Activated CD8-positive, alpha-beta memory T cell treated with anti-CD3 and anti-CD28 coated beads for 48 hours (primary cell): ENCODE measurements at places on chromosomes 13 and 19.

DNA sequence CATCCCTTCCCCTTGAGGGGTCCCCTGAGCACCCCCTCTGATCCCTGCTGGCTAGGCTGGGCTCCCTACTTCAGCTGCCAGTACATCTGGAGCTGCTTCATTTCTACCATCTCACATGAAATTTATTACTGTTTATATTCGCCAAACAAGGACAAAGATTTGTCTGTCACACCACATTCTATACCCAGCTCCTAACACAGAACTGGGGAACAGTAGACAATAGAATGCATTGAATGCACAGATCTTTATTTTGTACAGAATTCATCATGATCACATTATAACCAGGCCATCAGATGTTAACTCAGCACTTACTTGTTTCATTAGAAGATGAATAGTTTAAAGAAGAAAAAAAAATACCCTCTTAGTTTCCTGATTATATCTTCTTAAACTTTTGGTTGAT is 159.4 kb downstream of the KLF5 start:
- DNase-seq, result no peak

DNA sequence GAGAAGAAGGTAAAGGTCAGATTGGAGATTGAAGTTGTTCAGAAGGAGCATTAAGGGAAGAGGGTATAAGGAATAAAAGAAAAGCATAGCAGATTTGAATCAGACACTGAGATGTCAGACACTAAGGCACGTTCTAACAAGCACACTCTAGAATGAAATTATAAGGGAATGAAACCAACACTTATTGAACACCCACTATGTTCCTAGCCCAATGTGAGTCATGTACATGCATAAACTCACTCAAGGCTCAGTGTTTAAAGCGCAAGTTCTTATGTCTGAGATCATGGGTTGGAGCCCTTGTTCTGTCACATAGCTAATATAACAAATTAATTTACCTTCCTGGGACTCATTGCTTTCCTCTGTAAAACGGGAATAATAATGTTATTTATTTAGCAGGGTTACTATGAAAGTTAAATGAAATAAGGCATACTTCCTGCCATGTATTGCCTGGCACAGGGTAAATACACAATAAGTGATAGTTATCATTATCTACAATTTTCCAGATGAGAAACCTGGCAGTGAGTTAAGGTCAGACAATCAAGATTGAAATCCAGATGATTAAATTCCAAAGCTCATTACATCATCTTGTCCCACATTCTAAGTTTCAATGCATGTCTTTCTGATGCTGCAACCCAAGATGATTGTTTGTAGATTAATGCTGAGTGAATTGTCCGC is 68.3 kb upstream of the DACH1 start:
- no peak for DNase-seq

- no peak for DNase-seq
Observed at GRCh38 chr13:33188093-33188882, 97.3 kb downstream of the STARD13 start.

GRCh38 chr19:49153167-49153809 is 1.9 kb downstream of the HRC start:
- DNase-seq, result no peak

DNA sequence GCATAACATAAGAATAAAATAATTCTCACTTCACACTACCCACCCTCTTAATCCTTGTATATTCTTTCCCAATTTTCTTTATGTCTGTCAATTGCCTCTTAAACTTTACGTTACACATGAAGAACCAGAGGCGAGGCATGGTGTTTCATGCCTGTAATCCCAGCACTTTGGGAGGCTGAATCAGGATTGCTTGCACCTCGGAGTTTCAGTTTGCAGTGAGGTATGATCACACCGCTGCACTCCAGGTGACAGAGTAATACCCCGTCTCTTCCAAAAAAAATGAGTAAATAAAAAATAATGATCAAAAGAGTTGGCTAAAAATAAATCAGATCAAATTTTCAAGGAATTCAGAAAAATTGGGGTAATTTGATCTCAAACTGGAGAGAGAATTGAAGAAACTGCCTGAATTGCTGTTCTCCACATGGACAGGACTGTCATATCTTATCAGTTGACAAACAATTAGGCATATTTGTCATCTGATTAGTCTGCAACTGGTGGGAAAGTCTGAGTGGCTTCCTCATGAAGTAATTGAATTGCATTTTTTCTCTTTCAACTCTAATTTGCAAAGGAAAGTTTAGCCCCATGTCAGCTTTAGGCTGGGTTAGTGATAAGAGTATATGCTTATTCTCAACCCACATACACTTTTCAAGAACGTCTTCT is 302.9 kb downstream of the ITGBL1 start:
- no peak for DNase-seq
